ENCODE measurements at places on chromosomes 12 and 14. TPM values are rescaled to one million over a fixed set of nuclear protein-coding genes. Genes with fewer than 3 reads are reported as not detected.

DNA sequence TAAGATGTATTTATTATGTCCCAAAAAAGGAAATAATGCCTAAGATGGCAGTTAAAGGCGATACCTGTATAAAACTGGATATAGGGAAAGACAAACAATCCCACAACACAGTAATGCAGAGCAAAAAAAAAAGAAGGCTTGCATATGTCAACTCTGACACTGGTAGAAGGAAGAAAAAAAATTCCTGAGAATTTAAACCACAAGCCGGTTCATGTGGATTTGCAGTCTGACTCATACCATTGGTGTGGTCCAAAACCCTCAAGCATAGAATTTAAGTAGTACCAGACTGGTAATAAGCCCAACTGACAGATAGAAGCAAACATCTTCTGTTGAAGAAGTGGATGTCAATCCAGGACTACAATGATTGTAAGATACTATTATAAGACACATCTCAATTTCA lies 7.2 kb downstream of the DNAI7 start:
- no peak for DNase-seq

GRCh38 chr12:26770239-26771070 lies 62.5 kb downstream of the ITPR2 start:
- peak; percentile 21 for DNase-seq

DNA sequence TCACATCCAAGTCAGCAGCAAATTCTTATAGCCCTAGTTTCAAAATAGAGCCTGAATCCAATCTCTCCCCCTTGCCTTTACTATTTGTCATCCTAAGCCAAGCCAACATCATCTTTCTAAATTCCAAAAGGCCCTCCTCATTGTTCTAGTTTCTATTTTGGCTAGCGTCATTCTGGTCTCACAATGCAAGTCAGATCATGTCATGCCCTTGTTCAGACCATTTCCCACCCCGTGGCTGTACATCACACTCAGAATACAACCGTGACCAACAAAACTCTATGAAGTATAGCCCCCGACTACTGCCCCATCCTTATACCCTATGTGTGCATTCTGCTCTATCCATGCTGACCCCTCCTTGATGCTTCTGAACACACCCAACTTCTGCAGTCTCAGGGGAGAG lies 12.3 kb upstream of the GNG2 start:
- no peak for DNase-seq

P2RX7 gene
- polyA plus RNA-seq = 1.3 TPM

IL22 gene
- polyA plus RNA-seq = not detected

DNA sequence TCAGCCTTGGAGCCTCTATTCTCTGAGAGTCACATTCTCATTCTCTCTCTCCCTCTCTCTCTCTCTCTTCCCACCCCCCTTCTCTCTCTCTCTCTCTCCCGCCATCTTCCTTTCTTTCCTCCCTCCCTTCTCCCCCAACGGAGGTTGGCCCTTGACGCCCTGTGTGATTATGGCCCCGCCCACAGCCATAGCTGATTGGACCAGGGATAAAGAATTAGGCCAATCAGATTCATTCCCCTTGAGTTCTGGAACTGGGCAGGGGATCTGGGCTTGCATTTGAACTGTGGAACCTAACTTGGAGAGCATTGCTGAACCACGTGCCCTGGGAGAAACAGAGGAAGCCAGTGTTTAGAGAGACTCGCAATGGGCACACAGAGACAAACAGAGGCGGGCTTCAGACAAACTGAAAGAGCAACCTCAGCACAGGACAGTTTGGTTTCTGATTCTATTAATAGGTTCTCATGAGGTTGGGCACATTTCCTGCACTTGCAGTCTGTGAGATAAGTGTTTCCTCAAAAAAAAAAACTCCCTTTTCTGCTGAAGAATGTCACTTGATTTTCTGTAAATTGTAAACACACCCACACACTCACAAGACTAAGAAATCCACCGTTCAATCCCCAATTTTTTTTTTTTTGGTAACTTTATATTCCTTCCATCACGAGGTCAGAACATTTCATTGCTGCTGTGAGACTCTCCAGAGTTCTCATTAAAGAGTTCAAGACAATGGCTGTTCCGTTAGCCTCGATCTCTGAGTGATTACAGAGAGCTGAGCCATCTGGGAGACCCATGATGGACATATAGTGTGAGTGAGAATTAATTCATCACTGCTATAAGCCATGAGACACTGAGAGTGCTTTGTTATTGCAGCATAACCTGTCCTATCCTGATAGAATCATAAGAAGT lies 3.5 kb upstream of the P2RX7 start:
- peak; percentile 37 for DNase-seq

GRCh38 chr14:35558680-35559079 lies 24.7 kb downstream of the INSM2 start:
- no peak for DNase-seq

DNA sequence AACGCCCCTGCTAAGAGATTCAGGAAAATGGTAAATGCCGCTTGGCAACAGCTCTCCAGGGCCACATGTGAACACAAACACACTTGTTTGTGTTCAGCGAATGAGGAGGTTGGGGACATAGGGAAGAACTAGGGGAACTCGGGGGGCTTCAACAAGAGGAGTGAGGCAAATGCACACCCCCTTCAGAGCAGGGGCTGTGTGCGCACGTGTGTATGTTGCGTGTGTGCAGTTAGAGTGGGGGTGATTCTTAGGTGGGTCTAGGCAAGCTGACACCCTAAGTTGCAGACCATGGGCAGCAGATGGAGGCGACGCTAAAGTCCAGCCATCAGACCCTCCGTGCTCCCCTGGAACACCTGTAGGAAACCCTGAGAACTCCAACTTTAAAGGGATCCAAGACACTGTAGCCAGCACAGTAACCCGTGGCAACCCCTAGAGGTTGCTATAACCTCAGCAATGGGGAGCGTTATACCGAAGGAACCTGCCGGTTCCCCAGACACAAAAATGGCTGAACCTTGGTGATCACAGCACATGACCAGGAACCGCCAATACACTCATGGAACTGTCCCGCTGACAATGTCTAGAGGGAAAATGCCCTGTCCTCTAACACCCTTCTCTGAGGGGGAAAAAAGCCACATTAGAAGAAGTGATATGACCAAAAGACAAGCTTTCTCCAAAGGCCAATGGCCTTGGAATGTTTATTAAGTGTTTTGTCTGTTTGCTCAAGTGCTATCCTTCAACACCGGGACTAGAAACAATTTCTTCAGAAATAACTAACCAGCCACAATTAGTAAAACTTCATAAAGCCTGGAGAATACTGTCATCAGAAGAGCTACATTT lies 86.5 kb upstream of the CEP83 start:
- peak; percentile 67 for DNase-seq

DDN gene
- 0.43 TPM for polyA plus RNA-seq

- no peak for DNase-seq
Measured at GRCh38 chr12:44628180-44628579, 247.9 kb downstream of the NELL2 start.

DNA sequence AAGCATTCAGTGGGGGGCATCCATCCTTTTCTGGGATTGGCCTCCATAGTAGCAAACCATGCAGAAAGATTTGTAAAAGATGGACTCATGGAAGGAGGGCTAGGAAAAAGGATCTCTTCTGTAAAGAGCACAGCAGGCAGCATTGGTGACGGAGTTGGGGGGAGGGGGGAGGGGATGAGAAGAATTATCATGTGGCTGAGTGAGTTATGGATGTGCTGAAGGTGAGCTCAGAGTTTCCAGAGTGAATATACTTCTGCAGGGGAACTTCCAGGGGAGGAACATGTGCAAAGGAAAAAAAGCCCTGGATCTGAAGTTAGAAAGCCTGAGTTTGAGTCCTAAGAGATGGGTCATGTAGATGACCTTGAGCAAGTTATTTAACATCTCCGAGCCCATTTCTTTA lies 3.9 kb upstream of the B4GALNT3 start:
- no peak for DNase-seq

PPP1R1A gene
- 17.2 TPM for polyA plus RNA-seq

RNF10 gene
- polyA plus RNA-seq = 91.8 TPM

- no peak for DNase-seq
Measured at GRCh38 chr12:117472983-117473382, 111.6 kb upstream of the NOS1 start.

DNA sequence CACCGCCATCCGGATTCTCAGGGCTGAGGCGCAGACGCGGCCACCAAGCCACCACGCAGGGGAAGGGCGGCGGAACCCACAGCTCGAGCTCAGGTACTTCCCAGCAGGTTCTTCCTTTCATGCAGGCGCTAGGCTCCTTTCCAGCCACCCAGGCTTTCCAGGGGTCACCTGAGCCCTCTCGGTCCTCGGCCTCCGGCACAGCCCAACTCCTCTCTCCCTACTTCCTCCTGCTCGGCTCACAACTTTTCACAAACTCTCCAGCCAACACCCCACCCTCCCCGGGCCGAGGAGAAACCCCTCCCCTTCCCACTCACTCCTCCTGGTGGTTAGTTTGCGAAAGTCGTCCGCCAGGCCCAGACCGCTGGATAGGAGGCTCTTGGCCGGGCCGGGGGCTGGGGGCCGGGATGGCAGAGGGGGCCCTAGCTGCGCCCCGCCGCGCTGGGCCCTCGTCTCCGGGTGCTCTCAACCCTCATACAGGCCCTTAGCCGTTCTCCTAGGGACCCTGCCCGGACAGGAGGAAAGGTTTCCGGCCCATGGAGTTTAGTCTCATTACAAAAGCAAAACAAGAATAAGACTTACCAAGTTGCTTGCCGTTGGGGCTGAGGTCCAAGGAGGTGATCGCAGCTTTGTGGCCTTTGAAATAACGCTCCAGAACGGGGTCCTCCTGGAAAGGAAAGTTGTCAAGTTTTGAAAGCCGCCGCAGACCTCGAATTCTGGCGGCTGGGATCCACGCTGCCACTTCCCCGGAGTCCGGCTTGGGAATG lies at the start of gene GALNT4:
TSS of gene GALNT4 (minus strand) at position 256 of the 764 bp plus-strand sequence. CDS start at position 9, 247 bp downstream.
- peak; percentile 86 for DNase-seq

- DNase-seq = no peak
Measured at GRCh38 chr12:114780746-114781399, 96.9 kb upstream of the TBX3 start.

DNA sequence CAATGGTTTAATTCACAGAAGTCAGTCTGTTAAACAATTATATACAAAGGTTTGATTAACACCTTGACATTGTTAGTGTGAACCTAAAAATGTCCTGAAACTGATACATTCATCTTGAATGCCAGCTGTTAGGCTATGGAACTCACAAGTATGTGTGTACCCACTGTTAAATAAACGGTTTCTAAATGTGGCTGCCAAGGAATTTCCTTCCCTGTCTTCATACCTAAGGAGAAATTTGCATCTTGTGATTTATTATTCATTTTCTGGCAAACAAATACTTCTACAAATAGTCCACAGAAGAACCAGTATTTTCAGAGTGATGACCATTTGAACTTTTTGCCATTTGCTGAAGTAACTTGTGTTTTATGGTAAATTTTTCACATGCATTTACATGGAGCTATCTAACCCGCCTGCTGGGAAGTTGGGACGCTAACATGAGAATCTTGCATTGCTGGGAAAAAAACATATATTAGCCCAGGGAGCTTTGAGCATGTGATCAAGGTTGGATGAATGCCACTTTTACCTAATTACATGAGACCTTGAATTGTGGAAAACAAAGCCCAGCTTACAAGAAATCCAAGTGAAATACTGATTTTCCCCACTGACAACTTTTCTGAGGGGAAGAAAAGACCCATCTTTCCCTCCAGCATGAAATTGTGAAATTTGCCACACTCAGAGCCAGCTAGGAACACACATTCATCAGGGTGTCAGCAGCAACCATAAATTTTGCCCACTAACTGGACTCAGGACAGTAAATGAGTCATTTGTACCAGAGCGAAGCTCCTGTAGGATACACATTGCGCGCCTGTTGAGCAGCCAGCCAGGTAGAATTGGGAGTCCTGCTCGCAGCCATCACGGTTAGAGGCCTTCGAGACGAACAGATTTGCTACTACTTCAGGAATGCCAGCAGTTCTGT lies 118.0 kb downstream of the KICS2 start:
- DNase-seq = no peak

SLC2A3 gene
- 26.7 TPM for polyA plus RNA-seq

DAO gene
- not detected for polyA plus RNA-seq
